ENCODE measurements at places on chromosomes 1 and 21.

- no peak for DNase-seq
Measured at GRCh38 chr1:101924700-101925099, 72.0 kb downstream of the OLFM3 start.

- no peak for DNase-seq
Measured at GRCh38 chr1:94327001-94327690, 89.8 kb upstream of the ARHGAP29 start.

- no peak for DNase-seq
Measured at GRCh38 chr1:176826265-176826664, 338.2 kb downstream of the ASTN1 start.

DNA sequence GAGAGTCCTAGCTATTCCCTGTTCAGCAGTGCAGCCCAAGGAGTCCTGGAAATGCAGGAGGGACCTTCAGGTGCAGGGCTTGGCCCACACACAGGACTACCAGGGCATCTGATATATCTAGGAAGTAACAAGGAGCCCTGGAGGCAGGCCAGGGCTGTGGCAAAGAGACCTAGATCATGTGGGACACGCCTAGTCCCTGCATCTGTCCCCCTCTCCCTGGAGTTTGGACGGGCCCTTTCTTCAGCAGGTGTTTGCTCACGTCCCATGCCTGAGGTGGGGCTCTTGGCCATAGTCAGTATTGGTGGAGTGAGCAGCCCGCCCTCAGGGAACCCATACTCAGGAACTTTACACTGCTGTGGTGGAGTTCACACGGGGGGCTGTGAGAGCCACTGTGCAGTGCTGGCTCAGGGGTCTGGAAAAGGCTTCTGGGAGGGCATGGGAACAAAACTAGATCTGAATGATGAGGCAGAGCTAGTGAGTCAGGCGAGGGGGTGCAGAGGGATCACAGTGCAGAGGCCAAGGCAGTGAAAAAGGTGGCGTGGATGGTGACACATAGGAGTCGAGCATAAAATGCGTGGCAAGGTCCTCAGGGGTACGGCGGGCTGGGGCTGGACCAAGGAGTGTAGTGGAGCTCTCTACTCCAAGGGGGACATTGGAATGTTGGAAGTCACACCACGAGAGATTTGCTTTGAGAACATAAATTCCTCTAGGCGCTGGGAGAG lies 25.6 kb downstream of the TMEM53 start:
- DNase-seq: no peak

DNA sequence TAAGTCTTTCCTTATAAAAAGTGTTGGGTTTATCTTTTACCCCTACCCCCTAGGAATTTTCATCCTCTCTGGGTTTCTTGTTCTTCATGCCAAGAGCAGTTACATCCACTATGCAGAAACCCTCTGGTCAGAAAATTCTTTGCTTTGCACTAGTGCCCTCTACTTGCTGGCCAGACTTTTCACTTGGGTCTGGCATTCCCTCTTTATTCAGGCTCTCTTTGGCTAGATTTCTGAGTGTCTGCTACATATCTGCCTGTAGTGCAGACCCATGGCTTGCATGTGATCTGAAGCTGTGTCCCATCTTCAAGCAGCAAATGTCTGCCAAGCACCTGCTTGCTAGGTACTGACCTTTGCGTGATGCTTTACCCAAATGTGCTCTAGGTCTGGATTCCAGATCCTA lies 237.0 kb downstream of the GPATCH2 start:
- no peak for DNase-seq

DNA sequence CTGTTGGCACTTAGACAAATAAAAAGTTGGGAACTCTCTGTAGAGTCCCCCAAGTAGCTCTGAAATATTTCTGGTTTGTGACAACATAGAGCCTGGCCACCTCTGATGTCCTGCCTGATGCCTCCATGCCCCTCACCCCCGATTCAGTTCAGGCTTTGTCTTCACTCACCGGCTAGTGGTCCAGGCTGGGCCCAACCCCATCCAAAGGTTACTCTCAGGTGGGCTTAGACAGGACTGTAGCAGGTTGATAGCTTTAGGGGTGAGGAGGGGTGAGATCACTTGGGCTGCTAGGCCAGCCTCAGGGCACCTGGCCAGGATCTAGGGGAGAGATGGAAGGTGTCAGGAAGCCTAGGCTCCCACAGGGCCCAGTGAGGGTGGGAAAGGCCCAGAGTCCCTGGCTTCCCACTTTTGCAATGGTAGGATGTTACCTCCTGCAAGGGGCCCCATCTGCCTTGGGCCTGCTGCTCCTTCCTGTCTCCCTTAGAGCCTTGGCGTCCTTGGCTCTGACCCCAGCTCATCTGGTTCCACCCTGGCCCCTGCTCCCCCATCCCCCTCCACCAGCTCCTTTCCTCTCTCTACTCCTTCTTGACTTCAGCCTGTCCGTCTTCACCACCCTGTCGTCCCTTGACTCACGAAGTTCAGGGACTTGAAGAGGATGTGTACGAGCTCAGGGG lies 6.7 kb downstream of the EPS8L3 start:
- DNase-seq: no peak

- DNase-seq: no peak
Measured at GRCh38 chr1:109732390-109732881, 8.4 kb downstream of the GSTM3 start.
